ENCODE measurements at places on chromosomes 2 and 18.

DNA sequence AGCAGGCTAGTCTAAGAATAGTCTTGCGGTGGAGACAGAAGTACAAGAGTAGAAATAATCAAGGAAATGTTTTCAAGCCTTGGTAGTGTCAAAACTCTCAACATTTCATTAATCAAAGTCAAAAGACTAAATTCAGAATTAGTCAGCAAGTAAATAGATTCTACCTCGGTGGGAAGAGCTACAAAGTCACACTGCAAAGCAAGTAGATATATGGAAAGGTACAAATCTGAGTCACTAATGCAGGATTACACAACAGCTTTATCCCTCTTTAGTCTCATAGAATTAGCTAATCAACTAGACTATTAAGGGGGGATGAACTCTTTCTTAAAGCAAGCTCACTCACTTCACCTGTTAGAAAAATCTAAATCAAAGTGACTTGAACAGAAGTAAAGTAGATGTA, 568.7 kb upstream of the CNTNAP5 start:
- no peak for DNase-seq

- no peak for DNase-seq
These were observed 306.2 kb downstream of the ALK start for GRCh38 chr2:29615183-29615582.

DNA sequence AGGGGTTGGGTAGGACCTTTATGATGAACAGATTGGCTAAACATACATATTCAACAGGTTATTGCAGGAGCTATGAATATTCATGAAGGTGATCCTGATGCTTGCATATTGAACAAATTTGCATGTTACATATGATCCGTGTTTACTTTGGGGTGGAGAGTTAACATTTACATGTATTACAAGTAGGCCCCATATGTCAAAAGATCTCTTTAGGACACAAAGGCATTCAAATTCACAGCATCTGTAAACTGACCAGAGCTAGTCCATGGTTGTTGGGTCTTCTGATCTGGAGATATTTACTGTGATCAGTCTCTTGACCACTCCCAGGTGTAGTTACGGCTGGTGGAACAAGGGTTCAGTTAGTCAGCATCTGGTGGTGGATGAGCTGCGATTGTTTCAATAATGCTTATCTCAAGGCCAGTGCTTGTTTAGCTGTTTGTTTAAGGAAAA, 80.4 kb downstream of the PMAIP1 start:
- DNase-seq = no peak

GRCh38 chr2:28490558-28490957, 5.3 kb upstream of the PLB1 start:
- no peak for DNase-seq

- DNase-seq = no peak
These were observed 3.8 kb upstream of the UGT1A5 start for GRCh38 chr2:233708942-233709341.

- no peak for DNase-seq
These were observed 14.2 kb upstream of the RHOB start for GRCh38 chr2:20432714-20433113.

GRCh38 chr2:2798337-2798736, 467.3 kb upstream of the MYT1L start:
- no peak for DNase-seq

DNA sequence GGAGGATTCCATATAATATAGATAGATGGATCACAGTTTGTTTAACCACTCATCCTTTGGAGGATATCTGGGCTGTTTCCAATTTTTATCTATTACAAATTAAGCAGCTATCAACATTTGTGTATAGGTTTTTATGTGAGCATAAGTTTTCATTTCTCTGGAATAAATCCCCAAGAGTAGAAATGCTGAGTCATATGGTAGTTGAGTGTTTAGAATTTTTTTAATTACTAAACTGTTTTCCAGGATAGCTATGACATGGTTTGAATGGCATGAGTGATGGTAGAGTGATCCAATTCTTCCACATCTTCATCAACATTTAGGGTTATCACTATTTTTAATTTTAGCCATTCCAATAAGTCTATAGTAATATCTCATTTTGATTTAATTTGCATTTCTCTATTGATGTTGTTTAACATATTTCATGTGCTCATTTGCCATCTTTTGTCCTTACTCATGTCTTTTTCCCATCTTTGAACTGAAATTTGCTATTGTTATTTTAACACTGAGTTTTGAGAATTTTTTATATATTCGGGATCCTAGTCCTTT, 31.4 kb downstream of the ABCB11 start:
- DNase-seq = no peak

DNA sequence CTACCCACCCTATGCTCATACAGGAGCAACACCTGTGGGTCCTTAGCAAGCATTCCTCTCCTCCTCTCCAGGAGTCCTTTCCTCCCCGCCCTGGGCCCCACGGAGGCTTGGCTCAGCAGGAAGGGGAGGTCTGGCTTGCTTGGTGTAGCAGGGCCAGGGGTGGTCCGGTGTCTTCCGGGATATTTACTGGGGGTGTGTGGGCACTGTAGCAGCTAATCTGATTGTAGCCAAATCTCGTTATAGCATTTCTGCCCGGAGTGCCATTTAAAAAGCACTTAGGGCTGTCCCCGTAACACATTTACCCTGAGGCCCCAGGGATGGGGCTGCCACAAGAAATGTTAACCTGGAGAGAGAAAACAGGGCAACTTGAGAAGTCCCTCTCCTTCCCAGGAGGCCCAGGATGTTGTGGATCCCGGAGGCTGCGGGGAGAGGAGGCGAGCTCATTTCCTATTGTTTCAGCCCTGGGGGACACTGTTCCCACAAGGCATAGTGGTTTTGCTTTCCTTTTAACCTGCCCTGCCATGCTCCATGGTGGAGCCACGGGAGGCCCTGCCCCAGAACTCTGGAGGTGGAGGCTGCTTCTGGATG, 134.5 kb downstream of the CLIP4 start:
- no peak for DNase-seq

DNA sequence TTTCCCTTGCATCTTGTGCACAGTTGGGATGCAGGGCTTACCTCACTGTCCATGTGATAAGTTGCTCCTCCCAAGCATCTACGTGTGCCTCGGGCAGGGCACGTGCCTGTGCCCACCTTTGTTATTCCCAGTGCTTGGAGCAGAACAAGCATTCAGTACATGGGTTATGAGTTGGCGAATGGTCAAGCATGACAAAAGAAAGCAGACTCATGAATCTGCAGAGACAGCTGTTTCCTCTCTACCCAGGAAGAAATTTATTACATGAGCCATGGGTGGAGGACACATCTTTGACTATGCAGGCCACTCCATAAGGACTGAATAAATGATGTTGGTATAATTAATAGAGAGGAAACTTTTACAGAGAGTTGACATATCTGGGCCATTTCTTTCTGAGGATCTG, 127.8 kb downstream of the TPGS2 start:
- no peak for DNase-seq

DNA sequence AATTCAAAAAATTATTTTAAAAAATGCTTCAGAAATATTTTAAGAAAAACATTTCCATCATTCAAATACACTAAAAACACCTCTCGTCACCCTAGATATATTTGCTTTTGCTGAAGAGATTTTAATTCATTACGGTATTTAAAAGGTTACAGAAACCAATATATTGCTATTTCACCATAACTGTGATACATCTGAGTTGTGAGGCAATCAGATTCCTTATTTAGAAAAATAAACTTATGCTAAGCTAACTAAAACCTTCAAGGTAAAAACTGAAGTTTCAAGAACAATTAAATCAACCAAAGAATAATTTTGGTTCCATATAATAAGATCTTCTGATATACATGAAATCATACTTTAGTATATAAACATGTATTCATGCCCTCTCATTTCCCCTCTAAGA, 32.8 kb downstream of the PELI1 start:
- DNase-seq = no peak

GRCh38 chr2:238408615-238409340, 17.9 kb upstream of the ASB1 start:
- no peak for DNase-seq

DNA sequence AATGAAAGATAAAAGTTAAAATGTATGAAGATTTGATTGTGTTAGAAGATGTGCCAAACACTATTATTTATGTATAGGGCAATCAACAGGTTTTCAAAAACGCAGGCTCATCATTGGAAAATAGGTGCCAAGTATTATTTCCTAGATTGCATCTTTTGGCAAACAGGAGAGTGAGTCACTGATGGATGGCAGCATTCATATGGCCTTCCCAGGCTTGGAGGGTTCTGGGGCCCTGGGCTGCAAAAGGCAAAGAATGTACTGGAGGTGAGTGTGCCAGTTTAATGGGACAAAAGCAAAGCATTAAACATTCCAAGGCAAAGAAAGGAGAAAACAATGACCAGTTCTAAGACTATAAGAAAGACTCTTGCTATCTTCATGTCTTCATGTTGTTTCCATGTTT, 379.4 kb downstream of the RIT2 start:
- DNase-seq = no peak
